Retinal pigment epithelial cell (primary cell): ENCODE measurements at places on chromosomes 12 and 14.

- DNase-seq = no peak
Observed at GRCh38 chr14:80946187-80946586, 4.6 kb upstream of the CEP128 start.

GRCh38 chr12:130199581-130200390 lies 37.5 kb downstream of the FZD10 start:
- DNase-seq = no peak

DNA sequence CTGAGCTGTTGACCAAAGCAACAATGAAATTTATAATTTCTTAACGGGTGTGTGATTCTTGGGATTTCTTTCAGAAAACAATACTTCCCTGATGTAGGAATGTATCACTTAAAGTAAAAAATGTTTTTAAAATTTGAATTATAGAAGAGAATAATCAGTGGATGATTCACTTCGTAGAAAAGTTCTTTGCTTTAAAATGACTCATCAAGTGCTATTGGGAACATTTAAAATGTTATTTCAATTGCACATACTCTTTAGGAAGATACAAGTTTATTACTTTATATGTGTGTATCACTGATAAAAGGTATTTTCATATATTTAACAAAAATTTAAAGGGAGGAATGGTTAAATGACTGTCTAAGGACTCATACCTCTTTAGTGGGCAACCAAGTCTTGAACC lies 155.3 kb downstream of the PDE3A start:
- DNase-seq = no peak

DNA sequence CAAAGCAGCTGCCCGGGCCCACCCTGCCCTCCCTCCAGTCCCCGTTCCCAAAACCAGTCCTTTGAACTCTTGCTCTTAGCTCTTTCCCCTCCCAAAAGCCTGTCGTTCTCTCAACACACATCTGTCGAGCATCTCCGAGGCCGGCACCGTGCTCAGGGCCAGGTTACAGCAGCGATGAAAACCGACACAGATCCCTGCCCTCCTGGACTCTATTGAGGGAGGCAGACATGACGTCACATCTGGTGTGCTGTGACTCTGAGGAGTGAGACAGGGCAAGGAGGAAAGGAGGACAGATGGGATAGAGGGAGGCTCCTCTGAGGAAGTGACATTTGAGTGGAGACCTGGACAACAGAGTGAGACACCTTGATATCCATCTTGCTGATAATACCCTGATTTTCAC lies 34.6 kb upstream of the PWP1 start:
- DNase-seq = no peak

- DNase-seq = no peak
Observed at GRCh38 chr12:33296529-33296928, 143.1 kb downstream of the SYT10 start.

DNA sequence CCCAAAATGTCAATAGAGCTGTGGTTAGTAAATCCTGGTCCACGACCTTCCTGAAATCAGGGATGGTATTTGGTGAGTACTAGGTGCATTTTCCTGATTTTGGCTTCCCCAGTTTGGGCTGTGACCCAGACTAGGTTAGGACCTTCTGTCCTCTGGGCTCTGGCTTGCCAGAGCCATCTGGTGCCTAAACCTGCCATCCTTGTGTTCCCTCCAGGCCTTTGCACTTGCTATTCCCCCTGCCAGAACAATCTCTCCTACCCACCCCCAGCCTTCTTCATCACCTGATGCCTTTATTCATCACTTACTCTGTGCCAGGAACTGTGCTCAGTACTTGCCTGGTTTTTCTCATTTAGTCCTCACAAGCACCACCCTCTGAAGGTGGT lies 216.7 kb downstream of the RBM19 start:
- DNase-seq = no peak

GRCh38 chr12:69685810-69686209 lies 13.3 kb downstream of the BEST3 start:
- no peak for DNase-seq

GRCh38 chr12:27101290-27101689 lies 18.9 kb upstream of the C12orf71 start:
- no peak for DNase-seq

DNA sequence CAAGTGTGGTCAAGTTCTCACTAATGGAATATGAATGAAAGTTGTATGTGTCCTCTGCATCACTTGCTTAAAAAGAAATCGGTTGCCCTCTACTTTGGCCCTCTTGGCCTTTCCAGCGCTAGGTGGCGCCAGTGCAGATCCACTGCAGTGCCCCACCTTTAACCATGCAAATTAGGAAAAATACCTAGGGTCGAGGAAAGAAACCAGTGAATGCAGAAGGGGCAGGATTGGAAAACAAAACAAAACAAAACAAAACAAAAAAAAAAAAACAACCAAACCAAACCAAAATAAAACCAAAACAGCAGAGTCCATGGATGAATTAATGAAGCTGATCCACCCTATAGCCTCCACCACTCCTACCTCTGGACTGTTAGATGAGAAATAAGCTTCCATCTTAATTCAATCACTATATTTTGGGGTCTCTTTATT lies 12.9 kb upstream of the NEMF start:
- no peak for DNase-seq

DNA sequence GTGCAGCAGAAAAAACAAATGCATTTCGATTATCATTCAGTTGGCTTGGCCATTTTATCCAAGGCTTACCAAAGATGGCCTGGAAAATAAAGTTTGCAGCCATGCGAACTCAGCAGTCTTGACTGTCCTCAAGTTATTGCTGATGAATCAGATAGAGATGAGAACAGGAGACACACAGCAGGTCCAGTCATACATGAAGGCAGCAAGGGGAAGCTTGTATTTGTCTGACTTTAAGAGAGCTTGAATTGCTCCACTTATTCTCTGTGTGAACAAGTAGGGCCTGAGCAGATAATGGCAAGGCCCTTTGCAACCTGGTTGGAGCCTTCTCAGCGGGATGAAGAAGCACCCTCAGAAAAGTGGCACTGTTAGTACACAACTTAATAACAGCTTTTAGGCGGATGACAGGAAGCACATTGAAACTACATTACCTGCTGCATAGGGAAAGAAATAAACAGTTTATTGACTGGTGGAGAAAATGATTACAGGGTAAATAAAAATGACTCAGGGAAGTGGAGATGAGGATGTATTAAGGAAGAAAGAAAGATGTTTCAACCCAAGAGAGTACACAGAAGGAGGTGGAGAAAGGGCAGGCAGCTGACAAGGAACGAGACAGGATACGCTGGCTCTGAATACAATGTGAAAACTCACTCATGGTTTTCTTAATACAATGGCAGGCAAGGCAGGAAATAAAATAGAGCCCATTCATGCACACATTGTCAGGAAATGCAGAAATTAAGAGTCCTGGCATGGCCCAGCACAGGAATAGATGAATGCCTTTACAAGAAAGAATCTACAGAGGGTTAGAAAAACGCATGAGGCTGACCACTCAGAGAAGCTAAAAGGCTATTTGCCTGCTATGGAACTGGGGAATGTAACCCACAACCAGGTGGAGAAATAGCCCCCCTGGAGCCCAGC lies 128.4 kb downstream of the GALC start:
- no peak for DNase-seq

DNA sequence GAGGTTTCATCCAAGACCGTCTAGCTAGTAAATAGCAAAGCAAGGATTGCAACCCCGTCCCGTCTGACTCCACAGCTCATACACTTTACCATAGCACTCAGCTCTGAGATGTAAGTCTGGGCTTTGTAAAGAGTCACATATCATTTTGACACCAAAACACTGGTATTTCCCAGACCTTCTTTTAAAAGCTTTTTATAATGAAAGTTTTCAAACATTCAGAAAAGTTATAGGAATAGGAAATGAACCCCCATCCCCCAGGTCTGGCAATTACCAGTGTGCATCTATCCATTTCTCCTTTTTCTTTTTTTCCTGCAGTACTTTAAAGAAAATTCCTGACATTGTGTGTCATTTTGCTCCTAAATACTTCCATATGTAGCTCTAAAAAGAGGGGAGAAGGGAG lies 183.6 kb upstream of the CCND2 start:
- no peak for DNase-seq

DNA sequence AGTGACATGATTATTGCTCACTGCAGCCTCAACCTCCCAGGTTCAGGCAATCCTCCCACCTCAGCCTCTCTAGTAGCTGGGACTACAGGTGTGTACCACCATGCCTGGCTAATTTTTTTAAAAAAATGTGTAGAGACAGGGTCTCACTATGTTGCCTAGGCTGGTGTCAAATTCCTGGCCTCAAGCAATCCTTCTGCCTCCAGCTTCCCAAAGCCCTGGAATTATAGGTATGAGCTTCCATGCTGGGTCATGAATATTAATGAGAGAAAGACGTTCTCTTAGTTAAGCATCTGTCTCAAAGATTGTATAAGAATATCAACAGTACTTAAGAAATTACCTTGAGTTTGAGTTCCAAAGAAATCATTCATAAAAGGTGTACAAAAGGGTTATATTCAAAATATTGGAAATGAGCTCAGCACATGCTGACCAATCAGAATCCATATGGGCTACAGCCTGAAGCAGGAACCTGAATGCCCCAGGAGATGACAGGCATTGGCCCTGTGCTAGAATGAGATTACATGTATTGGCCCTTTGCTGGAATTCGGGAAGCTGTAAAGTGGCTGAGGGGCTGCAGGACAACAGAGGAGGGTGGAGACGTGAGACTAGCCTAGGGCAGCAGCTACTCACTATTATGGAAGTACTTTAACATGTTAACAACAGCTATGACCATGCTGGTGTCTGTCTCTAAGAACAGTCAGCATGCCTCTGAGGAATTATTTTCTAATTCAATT lies 157.0 kb upstream of the CPNE8 start:
- no peak for DNase-seq

- no peak for DNase-seq
Observed at GRCh38 chr12:108016022-108016564, 113.0 kb upstream of the WSCD2 start.

GRCh38 chr14:54659365-54659764 lies 92.4 kb downstream of the SAMD4A start:
- DNase-seq = no peak

DNA sequence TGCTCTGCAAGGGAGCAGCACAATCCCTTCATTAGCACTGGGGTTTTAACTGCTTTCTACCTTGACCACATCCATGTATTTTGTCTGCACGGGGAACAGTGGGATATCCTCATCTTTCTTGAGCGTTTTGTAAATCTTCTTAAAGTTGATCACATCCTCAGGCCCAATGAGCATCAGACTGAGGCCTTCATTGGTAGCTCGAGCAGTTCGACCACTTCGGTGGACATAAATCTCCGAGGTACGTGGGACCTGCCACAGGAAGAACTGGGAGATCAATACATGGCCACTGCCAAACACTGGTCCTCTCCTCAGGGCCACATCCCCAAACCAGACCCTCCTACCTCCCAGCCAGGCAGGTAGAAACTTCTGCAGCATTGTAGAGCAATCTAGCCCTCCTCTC lies 26.1 kb downstream of the DDX24 start:
- DNase-seq = no peak

- DNase-seq = no peak
Observed at GRCh38 chr12:57517187-57517586, 3.1 kb downstream of the DDIT3 start.

DNA sequence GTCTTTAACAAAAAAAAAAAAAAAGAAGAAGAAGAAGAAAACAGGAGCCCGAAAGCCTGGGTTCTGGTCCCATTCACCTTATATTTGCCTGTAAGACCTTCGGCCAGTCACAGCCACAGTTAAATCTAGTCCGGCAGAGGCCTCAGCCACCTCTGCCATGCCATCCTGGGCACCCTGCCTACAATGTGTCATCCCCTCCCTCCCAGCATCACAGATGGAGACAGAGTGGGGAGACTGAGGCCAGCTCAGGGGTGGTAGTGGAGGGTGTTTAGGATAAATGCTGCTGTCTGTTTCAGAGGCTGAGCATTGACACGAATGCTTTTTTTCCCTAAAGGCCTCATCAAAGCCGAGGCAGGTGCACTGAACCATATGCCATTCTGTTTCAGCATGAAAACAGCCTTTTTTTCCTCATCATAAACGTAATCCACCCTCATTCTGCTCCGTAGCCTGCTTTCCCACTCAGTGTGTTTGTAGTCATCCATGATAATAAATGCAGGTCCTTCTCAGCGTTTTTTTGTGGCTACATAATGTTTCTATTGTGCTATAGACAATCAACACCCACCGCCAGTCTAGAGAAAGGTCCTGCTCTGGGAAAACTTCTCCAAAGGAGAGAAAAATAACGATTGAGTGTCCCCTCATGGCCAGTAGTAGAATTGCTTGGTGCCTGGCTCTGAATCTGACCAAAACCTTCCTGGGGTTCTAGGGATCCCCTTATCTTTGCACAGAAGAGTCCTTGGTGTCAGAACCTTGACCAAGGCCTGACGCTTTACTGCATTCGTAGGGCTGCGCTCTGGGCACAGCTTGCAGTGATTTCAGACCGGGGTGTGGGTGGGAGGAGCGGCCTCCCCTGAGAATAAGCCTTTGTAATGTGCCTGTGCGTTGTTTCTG lies 41.1 kb upstream of the TSPAN9 start:
- DNase-seq = no peak

- DNase-seq = no peak
Observed at GRCh38 chr12:118397708-118398440, 21.5 kb downstream of the SUDS3 start.

GRCh38 chr12:108580531-108580930 lies 17.4 kb downstream of the TMEM119 start:
- no peak for DNase-seq

- no peak for DNase-seq
Observed at GRCh38 chr14:53328841-53329240, 175.7 kb upstream of the DDHD1 start.

DNA sequence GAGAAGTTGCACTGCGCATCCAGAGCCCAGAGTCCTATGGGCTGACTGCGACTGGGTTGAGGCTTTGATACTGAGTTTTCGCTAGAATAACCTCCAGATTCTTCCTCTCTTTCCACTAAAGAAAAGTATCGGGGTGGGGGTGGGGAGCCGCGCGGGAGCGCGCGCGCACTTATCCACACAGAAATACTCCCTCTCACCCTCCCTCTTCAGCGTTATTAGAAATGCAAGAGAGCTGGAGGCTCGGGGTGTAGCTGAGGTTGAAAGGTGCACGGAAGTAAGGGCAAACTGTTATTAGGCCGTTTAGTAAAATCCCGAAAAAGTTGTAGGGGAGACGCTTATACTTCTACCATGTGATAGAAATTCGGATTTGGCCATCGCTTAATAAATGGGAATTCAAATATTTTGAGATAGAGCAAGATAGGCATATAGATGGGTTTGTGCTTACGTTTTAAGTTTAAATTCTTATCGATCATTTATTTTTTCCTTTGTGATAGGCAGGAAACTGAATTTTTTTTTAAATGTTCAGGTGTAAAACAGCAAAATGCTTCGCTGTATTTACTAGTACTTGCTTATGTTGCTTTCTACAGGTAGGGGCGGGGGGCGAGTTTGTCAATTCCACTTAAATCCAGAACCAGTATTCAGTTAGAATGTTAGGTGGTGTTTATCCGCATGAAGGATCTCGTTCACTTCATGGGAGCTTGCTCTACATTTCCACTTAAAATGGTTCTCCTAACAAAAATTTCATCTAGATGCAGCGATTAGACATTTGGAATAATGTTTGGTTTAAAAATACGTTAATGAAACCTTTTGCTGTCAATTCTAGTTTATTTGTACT lies 1.1 kb downstream of the ARHGAP5 start:
- no peak for DNase-seq

- DNase-seq = no peak
Observed at GRCh38 chr12:131428091-131428685, 282.7 kb upstream of the SFSWAP start.
